ENCODE measurements at places on chromosomes 16 and 17.

- DNase-seq: no peak
Measured at GRCh38 chr16:15493466-15494180, 59.2 kb downstream of the BMERB1 start.

DNA sequence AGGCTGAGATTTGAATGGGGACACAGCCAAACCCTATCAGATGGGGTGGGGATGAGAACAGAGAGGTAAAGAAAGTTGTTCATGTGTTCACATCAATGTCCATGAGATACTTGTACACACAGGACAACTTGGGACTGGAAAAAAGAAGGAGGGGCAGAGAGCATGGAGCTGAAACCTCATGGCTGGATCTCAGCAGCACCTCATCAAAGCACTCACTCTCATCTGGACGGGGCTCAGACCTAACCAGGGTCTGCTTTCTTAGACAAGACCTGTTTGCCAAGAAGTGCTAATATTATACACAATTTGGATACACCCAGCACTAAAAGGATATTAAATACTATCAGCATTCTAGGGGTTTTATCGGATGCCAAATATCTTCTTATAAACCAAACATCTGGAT, 399.8 kb downstream of the SLC39A11 start:
- no peak for DNase-seq

GRCh38 chr17:57760046-57760445, 14.9 kb upstream of the CCDC182 start:
- DNase-seq: no peak

GRCh38 chr16:81442220-81442915, 2.2 kb upstream of the CMIP start:
- DNase-seq: no peak

- no peak for DNase-seq
Measured at GRCh38 chr16:51267681-51268080, 116.6 kb upstream of the SALL1 start.

- no peak for DNase-seq
Measured at GRCh38 chr16:4949986-4950385, 8.1 kb upstream of the SEC14L5 start.

DNA sequence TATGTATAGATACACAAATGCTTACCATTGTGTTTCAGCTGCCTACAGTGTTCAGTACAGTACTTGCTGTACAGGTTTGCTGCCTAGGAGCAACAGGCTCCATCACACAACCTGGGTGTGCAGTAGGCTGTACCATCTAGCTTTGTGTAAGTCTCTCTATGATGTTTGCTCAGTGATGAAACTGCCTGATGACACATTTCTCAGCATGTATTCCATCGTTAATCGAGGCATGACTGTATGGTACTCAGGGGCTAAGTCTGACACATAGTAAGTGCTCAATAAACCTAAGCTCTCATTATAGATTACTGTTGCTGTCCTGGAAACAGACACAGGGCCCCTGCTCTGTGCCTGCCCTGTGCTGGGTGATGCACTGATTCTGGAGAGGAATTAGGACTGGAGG, 18.1 kb downstream of the KCNJ12 start:
- no peak for DNase-seq

GRCh38 chr17:55238931-55239297, 25.8 kb upstream of the HLF start:
- no peak for DNase-seq

DNA sequence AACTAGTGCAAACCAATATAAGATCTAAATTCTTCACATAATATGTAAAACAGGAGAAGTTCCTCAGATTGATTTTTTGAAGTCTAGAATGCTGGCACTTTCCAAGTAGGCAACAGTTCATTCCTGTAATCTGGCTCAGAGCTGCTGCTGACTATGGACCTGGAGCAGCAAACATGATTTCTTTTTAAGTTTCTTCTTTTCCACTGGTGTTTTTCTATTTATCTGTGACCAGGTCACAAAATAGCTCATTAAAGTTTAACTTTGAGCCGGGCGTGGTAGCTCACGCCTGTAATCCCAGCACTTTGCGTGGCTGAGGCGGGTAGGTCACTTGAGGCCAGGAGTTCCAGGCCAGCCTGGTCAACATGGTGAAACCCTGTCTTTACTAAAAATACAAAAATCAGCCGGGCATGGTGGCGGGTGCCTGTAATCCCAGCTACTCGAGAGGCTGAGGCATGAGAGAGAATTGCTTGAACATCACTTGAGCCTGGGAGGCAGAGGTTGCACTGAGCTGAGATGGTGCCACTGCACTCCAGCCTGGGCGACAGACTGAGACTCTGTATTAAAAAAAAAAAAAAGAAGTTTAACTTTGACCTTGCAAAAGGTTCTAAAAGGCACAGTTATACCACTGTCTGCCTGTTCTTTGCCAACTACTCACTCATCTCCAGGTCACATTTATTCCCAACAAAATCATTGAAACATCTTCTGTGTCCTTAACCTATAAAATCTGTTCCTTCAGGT, 29.4 kb upstream of the SLC13A2 start:
- no peak for DNase-seq

GRCh38 chr17:80645706-80646325, 101.2 kb downstream of the RPTOR start:
- no peak for DNase-seq

- no peak for DNase-seq
Measured at GRCh38 chr17:38598536-38598935, 7.2 kb downstream of the SRCIN1 start.

GRCh38 chr17:81999976-82000802, 22.5 kb downstream of the CENPX start:
- no peak for DNase-seq

GRCh38 chr16:67372664-67373063, 20.6 kb downstream of the TPPP3 start:
- no peak for DNase-seq

DNA sequence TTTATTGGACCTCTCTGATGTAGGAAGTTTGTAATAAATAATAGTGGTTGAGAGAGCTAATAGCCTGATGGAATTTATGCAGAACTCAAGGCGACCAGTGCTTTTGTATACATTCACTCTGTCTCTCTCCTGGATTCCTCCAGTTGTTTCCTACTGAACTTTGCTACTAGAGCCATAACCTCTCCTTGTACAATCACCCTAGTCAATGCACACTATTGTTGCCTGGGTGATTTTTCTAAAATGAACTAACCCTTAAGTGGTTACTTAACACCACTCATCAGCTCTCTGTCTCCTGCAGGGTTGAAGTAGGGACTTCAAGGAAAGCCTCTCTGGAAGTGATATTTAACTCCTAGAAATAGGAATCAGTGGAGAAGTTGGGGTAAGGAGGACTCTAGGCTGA, 9.7 kb downstream of the PHKB start:
- DNase-seq: no peak

- no peak for DNase-seq
Measured at GRCh38 chr17:57655553-57655952, 89.5 kb downstream of the CCDC182 start.

DNA sequence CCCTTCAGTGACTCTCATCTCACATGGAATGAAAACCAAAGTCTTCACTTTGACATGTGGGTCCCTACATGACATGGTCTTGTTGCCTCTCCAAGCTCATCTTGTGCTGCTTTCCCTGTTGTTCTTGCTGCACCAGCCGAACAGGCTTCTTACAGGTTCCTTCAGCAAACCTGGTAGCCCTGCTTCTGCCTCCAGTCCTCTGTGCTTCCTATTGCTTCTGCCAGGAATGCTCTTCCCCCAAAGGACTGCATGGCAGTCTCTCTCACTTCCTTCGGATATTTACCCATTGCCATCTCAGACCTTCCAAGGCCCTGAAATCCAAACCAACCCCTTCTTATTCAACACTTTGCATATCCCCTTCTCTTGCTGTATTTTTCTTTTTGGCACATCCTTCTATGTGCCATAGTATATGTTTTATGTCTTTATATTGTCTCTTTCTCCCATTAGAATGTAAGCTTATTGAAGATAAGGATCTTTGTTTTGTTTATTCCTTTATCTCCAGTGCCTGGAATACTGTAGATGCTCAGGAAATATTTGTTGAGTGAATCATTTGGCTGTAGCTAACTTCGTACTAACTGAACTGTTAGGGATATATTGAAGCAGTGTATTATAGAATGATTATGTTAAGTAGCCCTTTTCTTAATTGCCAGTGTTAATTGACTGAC, 57.9 kb upstream of the SLC12A3 start:
- no peak for DNase-seq

GRCh38 chr17:752620-753219, 656 bp upstream of the GEMIN4 start:
- no peak for DNase-seq

- DNase-seq: no peak
Measured at GRCh38 chr17:18070861-18071340, 16.8 kb upstream of the DRG2 start.

GRCh38 chr17:48378238-48378637, 51.8 kb downstream of the SKAP1 start:
- no peak for DNase-seq

- DNase-seq: no peak
Measured at GRCh38 chr17:6542577-6542976, 13.8 kb downstream of the PITPNM3 start.

DNA sequence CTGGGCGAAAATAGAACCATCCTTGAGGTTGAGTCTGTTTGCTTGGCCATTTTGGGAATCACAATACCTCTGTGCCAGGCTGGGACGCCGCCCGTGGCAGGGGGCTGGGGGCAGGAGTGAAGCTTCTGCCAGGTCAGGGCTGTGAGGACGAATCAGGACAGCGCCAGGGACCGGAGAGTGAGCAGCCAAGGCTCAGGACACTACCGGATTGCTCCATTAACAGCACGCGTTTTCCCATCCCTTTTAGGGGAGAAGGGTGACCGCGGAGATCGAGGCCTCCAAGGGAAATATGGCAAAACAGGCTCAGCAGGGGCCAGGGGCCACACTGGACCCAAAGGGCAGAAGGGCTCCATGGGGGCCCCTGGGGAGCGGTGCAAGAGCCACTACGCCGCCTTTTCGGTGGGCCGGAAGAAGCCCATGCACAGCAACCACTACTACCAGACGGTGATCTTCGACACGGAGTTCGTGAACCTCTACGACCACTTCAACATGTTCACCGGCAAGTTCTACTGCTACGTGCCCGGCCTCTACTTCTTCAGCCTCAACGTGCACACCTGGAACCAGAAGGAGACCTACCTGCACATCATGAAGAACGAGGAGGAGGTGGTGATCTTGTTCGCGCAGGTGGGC, 23.4 kb downstream of the C1QTNF1 start:
- DNase-seq: no peak

DNA sequence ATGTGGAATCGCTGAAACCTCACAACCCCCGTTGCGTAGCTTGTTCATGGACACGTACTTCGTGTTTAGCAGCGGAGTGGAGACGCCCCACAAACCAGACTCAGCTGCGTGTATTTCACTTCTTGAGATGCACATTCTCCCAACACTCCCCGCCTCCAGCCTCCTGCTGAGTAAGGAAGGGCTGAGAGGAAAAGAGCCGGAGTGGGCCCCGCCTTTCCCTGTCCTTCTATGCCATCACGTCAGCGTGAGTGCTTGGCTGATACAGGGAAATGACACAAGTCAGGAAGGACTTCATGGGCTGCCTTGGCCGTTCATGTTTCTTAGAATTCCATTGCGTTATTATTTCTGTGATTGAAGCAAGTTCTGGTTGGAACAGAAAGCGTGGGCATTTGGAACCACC, 68.6 kb upstream of the CBX4 start:
- DNase-seq: no peak
